NCI-H1092 (cell line): ENCODE measurements at places on chromosomes 5 and 9.

GRCh38 chr5:21826884-21827283 is 1026.3 kb downstream of the CDH12 start:
- DNase-seq = no peak

DNA sequence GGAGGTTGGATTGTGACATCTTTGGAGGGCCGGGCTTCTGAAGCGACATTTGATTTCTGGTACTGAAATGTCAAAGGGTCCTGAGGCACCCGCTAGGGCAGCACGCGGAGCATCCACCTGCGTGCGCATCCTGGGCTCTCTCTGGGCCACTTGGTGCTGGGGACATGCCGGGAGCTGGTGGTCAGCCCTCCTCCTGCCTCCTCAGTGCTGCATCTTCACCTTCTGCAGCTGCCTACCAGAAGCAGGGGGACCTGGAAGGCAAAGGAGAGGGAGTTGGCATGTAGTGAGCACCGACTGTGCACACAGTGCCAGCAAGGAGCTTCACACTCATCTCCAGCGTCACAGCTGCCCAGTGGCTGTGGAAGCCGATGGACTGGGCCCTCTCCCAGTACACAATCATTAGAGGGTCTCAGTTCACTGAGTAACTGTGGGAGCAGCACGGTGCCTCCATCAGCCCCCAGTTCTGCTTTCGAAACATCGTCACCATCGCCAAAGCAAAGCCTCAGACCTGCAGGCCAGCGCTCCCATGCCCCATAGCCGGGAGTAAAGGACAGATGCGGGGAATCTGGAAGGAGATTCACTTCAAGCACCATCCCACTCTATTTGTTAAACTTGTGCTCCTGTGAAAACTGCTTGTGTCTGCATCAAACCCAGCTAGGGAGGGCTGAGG is 138.4 kb downstream of the KCNIP1 start:
- no peak for DNase-seq

- DNase-seq = no peak
These were observed 56.0 kb downstream of the KIAA0825 start for GRCh38 chr5:94562327-94562971.

DNA sequence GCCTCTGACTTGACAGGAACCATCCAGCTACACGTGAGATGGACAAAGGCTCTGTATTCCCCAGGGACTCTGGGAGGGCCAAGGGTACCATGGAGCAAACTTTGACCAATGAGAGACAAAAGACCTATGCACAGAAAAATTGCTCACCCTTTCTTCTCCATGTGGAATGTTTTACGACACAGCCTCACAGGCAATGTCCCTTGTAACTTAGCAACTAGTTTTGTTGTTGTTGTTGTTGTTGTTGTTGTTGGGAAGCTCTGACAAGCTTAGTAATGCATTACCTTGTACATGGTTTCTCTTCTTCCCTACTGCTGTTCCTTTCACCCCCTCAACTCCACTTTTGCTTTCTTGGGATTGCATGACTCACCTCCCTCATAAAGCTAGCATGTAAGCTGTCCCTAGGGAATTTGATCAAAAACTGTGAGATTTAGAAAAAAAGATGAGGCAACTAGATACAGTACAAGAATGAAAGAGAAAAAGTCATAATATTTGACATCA is 550.9 kb downstream of the RAB3C start:
- no peak for DNase-seq

DNA sequence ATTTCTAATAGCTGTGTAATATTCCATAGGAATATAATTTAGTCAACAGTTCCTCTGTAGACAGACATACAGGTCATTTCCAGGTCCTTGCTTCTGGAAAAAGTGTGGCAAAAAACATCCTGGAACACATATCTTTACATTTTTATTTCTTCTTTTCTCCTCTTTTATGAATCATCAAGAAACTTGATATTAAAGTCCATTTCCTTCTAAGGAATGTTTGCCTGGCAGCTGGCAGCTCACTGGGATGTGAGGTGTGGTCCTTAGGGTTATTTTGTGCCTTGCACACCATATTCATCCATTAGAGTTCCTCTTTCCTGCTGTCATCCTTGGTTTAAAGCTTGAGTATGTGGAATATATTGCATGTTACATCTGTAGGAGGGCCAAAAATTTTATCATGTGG is 122.0 kb downstream of the GALNT10 start:
- no peak for DNase-seq

- no peak for DNase-seq
These were observed 2.8 kb downstream of the GRHPR start for GRCh38 chr9:37425298-37425752.

DNA sequence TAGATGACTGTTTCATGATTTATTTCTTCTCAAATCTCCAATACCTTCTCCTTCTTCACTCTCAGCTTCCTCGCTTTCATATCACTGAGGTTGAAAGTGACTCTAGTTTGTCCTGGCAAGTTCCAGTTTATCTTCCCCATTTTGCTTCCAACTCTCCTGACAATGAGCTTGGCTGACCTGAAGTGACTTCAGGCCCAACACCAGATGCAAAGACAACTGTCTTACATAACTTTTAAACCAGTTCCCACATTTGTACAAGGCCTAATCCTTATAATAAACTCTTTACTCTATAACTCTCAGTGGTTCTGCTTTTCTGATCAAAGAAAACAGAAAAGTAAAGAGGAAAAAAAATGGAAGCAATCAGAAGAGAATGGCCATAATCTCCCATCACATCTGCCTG is 22.0 kb downstream of the GNG10 start:
- no peak for DNase-seq

DNA sequence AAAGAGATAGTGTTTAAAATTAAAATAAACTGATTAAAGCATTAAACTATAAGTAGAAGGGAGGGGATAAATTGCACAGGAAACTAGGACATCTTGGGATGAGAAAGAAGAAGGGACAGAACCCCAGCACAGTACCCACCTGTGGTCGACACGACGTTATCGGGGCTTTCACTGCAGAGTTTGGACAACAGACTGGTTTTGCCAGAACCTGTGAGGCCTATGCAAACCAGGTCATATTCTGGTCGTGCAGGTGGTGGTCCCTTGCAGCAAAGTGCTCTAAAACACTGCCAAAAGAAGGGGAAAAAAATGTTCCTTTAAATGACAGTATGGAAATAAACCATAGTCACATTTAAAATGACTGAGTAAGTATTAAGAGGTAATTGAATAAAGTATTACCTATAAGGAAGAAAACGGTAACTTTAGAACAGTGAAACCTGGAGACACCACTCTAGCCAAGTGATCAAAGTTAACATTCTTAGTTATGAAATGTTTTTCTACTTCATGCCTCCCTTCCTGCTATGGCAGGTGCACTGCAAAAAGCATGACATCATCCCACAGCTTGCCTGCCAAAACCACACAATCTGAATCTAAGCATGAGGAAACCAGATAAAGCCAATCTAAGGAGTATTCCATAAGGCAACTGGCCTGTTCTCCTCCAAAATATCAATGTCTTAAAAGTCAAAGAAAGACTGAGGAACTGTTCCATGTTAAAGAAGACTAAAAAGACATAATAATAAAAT is 138.6 kb downstream of the ARL15 start:
- no peak for DNase-seq

DNA sequence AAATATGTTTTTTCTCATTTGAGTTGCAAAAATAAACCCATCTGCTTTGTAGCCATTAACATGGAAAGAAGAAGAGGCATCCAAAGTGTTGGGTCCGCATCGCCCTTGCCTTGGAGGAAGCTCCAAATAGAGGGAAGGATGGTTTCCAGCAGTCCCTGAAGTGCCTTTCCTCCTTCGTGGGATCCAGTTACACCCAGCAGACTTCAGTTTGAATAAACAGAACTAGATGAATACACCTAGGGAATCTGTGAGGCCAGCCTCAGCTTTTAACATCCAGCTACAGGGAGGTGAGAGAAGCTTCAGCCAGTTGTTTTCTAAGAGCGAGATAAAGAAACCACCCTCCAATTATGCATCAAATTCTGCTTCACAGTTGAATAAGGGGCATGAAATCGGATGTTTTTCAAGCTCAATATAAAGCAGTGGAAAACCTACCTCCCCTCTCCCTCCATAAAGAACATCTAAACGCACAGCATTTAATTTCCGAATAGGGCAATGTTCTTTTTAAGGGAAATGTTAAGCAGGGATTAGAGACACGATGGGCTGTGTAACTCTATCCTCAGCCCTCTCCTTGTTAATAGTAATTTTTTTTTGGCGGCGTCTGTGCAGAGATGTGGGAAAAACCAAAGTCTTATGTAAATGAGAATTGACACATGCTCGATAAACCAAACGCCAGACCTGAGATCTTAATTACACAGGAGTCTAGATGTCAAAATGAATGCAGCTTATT is 264.7 kb downstream of the SLIT3 start:
- no peak for DNase-seq
